ENCODE measurements at places on chromosomes 6 and 20. TPM values are rescaled to one million over a fixed set of nuclear protein-coding genes. Genes with fewer than 3 reads are reported as not detected.

The EEF1A2 gene
- 20.2 TPM for total RNA-seq

The SLC32A1 gene
- not detected for total RNA-seq

The CLPSL1 gene
- not detected for total RNA-seq

The SAMD10 gene
- total RNA-seq: 17.4 TPM

The GABRR1 gene
- total RNA-seq: not detected

The COL9A1 gene
- 0.47 TPM for total RNA-seq

The EIF6 gene
- total RNA-seq: 191 TPM

The SRMS gene
- 0.26 TPM for total RNA-seq

The CST8 gene
- not detected for total RNA-seq

The MUC21 gene
- total RNA-seq: not detected

The MYH7B gene
- total RNA-seq: 1.4 TPM

The BMP7 gene
- total RNA-seq: 32.0 TPM

The CYP21A2 gene
- 3.8 TPM for total RNA-seq

The KIAA1755 gene
- 3.9 TPM for total RNA-seq

The KCNK5 gene
- total RNA-seq: 9.8 TPM

DNA sequence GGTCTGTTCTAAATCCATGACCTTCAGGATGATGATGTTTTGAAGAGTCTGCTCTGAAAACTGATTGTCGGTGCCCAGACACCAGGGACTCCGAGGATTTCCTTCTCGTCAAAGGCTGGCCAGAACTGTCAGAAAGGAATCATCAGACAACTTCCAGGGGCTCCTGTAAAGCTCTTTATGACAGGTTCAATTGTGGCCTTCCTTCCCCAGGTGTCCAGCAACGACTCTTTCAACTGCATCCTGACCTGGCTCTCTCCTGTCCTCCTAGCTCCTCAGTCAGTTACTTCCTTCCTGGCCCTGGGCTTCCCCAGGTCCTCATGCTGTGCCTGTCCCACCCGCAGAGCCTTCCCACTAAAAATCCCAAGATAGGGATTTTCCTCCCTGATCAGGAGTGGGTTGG lies 279.9 kb upstream of the RNF24 start:
- no peak for DNase-seq

- DNase-seq: no peak
Observed at GRCh38 chr6:161204866-161205557, 68.8 kb downstream of the AGPAT4 start.

GRCh38 chr6:138567052-138567451 lies 67.8 kb upstream of the NHSL1 start:
- DNase-seq: no peak

- no peak for DNase-seq
Observed at GRCh38 chr6:84390334-84390733, 162.9 kb upstream of the CEP162 start.

DNA sequence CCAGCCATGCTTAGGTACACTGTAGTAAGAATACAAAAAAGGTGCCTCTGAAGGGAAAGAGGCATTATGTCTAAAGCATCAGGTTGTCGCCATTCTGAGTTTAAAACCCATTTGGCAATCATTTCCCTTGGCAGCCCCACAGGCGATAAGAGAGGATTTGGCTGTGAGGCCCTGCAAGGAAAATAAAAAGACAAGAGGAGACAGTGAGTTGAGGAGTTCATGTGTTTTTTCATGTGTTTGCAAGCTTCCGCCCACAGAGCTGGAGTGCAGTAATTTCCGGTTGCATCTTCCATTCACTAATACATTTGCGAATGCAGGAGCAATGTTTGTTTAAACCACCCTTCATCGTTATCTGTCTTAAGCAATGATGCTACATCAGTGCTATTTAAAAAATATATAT lies 138.5 kb upstream of the SOX4 start:
- DNase-seq: no peak

GRCh38 chr6:108732091-108732870 lies 115.9 kb upstream of the ARMC2 start:
- DNase-seq: no peak

GRCh38 chr6:39422238-39422637 lies 99.7 kb upstream of the KCNK16 start:
- no peak for DNase-seq

GRCh38 chr20:52438326-52438963 lies 246.9 kb upstream of the ZFP64 start:
- no peak for DNase-seq

DNA sequence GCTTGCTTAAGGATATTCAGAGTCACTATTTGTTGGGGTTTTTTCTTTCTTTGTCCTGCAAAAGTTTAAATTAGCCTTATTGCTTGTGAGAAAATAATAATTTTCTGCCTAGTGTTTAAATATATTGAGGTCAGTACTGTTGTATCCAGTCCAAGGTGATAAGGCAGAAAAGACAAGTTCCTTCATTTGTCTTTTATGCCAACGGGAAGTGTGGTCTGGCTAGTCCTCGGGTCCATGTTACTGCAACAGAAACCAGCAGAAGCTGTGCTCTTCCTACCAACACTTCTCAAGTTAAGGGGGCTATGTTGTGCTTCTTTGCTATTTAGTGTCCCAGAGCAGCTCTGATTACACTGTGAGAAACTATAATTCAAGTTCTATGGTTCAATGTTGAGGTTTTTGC lies 301.1 kb downstream of the TBC1D7 start:
- DNase-seq: no peak

DNA sequence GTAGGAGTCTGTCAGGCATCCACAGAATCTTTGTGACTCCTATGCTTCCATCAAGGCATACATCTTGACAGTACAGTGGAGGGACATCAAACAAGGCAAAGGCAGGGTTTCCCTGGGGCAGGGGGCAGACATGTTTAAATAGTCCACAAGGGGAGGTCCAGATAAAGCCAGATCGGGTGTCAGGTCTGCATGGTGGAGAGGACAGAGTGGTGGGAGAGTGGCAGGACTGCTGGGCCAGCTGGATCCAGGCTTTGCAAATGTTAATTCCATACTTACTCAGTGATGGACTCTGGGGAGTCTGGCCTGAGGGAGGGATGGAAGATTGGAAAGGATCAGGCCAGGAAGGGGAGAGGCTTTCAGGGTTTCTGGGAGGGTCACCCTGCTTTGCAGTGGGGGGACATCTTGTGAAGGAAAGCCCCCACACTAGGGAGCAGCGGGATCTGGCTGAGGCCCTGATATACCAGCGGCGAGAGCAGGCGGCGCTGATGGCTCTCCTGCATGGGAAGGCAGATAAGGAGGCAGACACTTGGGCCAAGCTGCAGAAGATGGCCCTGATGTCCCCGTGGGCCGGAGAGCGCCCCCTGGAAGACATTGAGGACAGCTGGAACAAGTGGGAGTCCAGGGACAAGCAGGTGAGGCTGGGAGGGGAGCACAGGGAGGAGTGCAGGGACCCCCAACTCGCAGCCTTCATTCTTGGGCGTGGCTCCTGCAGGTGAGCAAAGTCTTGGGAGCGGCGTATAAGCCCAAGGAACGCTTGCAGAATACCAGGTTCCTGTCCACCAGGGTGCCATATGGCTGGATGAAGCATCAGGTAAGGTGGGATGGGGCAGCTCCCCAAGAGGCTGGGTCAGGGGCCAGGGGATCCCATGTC lies 44.6 kb downstream of the SUN5 start:
- peak; percentile 29 for DNase-seq

- DNase-seq: no peak
Observed at GRCh38 chr6:164469276-164469949, 840.0 kb downstream of the C6orf118 start.

DNA sequence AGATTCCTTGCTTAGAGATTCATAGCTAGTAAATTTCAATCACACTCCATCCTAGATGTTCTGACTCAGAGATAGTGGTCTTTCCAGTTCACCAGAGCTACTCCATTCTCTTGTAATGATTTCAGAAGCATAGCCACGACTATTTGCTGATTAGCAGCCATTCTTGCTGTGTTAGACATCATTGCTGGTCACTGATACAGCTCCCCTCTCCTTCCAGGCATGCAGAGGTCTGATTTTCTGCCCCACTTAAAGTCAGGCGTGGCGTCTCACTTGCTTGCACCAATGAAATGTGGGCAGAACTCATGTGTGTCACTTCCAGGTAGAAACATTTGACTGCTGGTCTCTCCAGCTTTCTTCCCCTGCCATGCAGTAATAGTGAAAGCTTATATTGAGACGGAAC lies 168.9 kb upstream of the JARID2 start:
- no peak for DNase-seq

DNA sequence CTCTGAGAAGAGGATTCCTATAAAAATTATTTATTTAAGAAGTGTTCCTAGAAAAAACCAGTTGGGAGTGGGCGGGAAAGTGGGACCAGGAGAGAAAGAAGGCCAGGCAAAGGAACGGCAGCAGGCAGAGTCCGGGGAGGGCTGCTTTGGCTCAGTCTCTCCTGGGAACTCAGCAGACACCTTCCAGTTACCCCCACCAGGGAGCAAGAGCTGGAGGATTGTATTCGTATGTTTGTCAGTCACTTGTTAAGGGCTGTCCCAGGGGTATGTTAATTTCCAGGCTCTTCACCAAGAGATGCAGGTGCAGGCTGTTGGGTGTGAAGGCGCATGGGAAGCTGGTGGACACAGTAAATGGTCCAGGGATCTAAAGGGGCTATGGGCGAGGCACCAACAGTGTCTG lies 53.0 kb upstream of the CHD6 start:
- DNase-seq: no peak

- no peak for DNase-seq
Observed at GRCh38 chr6:3319610-3320200, 61.0 kb downstream of the PSMG4 start.

GRCh38 chr20:24781418-24781980 lies 167.6 kb upstream of the CST7 start:
- no peak for DNase-seq

- no peak for DNase-seq
Observed at GRCh38 chr6:99416892-99417767, 8.0 kb downstream of the PNISR start.

DNA sequence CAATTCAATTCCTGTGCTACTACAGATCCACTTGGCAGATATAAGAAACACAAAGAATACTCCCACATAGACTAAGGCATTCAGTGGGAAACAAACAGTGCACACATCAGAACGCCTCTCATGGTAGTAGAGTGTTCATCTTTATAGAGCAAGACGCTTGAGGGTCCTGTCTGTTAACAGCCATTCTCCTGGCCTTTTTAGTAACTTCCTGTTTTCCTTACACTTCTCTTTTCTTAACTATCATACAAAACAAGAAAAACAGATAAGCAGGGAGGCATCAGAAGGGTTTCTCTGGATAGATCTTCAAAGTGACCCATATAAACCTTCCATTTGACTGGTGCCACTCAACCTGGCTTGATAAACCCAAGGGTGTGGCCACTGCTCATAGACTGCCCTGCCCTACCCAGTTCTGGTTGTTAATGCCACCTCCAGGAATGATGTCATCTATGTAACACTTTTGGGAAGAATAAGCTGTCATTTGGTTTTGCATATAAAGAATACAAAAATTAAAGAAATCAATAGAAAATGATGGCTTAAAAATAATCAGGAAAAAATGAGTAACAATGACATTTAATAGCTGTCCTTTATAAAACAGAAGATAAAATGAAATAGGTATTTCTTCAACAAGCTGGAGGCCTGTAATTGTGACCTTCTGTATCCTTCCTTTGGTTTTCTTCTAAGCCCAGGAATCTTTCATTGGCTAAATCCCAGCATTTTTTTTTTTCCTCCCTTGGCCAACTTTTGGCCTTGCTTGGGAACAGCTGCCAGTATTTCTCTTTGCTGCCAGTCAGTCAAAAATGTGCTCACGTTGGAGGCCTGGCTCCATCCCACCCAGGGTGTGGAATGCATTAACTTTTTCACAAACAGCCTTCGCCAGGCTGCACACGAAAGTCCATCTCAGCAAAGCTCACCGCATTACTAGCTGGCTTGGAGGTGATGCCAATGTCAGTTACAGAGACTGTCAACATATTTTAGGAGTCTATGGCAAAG lies 103.5 kb downstream of the GJA10 start:
- DNase-seq: no peak

GRCh38 chr6:105313211-105313610 lies 89.7 kb downstream of the PREP start:
- DNase-seq: no peak

GRCh38 chr20:51354191-51354768 lies 188.2 kb downstream of the NFATC2 start:
- DNase-seq: no peak

- no peak for DNase-seq
Observed at GRCh38 chr20:13839421-13840092, 54.7 kb downstream of the NDUFAF5 start.

GRCh38 chr6:156822747-156823206 lies 45.6 kb downstream of the ARID1B start:
- no peak for DNase-seq

GRCh38 chr6:140537834-140538705 lies 1163.6 kb upstream of the CITED2 start:
- DNase-seq: no peak

DNA sequence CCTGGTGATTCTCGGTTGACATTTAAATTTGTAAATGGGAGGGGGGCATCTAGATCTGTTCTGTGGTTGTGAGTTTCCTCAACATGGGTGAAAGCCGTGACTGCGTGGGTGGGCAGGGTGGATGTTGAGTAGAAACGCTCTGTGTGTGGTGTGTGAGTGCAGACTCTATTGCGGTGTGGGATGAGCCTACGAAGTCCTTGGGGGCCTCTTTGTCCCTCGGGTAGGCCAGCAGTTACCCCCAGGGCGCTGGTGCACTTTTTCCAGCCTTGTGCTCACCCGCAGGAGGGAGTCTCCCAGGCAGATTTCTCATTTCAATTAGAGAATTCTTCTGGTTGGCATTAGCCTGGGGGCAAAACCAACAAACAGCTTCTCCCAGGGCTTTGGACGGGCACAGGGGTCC lies 10.6 kb downstream of the TOX2 start:
- no peak for DNase-seq

GRCh38 chr20:35252037-35252461 lies 25.6 kb downstream of the MMP24 start:
- no peak for DNase-seq

- DNase-seq: no peak
Observed at GRCh38 chr20:48486065-48486464, 341.7 kb downstream of the PREX1 start.

GRCh38 chr20:33209789-33210188 lies 7.4 kb upstream of the BPIFA3 start:
- DNase-seq: peak; percentile 76

GRCh38 chr6:104548297-104548696 lies 311.4 kb downstream of the HACE1 start:
- no peak for DNase-seq

DNA sequence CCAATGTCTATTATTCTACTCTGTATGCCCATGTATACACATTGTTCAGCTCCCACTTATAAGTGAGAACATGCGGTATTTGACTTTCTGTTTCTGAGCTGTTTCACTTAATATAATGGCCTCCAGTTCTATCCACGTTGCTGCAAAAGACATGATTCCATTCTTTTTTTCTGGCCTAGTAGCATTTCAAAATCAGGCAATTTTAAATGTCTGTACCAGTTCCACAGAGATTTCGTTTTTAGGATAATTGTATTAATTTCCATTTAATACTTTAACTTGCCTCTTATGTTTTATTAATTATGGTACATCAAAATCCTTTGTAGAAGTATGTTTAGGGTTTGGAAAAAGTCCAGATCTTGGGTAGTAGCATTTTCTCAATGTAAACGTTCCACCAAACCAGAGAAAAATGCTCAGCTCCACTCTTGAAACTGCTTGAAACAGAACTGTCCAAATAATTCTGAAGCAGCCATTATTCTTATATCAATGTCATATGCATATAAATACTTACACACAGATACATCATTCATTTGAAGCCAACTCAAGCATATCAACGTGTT lies 42.6 kb upstream of the PLEKHG1 start:
- DNase-seq: no peak
